ENCODE measurements at places on chromosomes 5 and 9.

DNA sequence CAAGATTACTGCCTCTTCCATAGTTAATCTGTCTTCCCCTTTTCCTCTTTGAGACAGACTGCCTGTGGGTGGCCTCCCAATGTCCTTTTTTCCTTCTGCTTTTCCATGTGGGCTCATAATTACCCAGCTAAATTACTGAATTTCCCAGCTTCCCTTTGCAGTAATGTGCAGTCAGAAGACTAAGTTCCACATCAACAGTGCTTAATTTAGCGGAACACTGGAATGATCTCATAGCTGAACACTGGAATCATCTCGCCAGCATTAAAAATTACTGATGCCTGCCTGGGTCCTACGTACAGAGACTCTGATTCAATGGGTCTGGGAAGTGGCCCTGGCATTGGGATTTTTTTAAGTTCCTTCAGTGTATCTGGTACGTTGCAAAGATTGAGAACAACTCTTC, 84.3 kb downstream of the DNAH5 start:
- no peak for DNase-seq

DNA sequence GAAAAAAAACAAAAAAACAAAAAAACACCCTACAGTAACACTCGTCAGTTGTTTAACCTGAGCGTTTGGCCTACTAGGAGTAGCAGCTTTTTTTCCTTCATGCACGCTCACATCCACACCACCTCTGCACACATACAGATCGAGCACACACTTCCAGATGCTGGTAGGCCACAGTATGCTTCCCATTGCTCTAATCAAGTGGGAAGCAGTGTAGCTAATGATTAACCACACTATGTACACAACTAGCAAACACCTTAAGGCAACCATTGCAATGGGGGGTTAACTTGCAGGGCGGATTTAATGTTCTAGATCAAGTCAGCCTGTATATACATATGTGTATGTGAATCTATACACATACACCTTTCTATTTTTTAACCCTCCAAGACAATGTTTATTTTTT, 65.5 kb upstream of the GLRX start:
- no peak for DNase-seq

DNA sequence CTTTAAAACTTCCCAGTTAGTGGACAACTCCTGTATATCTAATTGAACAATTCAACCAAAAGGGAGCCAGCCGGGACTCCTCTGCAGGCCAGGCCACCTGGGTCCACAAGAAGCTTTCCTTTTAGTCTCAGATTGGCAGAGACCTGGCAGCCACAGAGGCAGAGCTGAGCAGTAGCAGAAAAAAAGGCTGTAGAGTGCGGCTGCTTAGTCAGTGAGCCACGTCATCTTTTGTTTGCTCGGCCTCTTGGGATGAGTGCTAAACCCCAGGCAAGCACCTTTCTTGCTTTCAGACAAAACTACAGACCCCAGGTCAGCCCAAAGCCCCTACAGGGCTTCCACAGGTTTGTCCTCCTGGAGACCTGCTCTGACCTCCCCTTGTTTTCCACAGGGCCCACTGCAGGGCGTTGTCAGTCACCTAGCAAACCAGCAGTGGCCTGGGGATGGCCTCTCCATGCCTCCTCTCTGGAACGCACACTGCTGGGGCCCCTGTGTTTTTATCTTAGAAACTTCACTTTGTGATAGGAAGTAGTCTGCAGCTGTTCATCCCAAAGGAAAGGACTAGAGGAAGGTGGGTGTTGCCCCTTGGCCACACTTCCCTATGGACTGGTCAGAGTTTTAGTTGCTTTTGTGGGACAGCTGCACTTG, 49.9 kb downstream of the SHB start:
- peak; percentile 84 for DNase-seq

DNA sequence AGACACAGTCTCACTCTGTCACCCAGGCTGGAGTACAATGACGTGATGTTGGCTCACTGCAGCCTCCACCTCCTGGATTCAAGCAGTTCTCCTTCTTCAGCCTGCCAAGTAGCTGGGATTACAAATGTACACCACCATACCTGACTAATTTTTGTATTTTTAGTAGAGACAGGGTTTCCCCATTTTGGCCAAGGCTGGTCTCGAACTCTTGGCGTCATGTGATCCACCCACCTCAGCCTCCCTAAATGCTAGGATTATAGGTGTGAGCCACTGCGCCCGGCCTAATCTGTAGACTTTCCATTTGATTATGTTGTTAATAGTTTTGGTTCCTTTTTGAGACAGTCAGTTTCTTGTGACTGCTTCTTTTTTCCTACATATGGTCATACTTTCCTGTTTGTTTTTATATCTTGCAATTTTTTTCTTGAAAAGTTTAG, 31.0 kb downstream of the MTREX start:
- no peak for DNase-seq

- DNase-seq, result peak; percentile 63
These were observed 83.5 kb downstream of the PDE4D start for GRCh38 chr5:59810041-59810440.

GRCh38 chr5:10065428-10066000, 184.2 kb downstream of the ATPSCKMT start:
- no peak for DNase-seq

DNA sequence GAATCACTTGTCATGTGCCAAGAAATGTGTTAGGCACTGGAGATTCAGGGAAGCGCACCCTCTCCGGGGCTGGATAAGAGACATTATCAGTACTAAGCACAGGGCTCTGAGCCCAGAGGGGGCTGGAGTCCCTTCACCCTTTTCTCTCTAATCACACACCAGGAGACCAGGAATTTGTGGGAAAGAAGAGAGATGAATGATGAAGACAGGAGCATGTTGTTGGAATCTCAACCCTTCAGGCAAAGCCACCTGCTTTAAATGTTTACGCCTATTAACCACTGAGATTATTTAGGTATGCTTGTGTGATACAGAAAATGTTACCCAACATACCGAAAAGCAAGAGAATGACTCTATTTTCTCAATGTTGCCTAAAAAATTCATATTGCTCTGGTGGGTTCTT, 119.8 kb downstream of the ENTREP1 start:
- DNase-seq, result peak; percentile 61

- DNase-seq, result no peak
These were observed 50.3 kb downstream of the OTP start for GRCh38 chr5:77588175-77588574.

GRCh38 chr5:167985373-167985772, 306.1 kb upstream of the WWC1 start:
- DNase-seq, result no peak

DNA sequence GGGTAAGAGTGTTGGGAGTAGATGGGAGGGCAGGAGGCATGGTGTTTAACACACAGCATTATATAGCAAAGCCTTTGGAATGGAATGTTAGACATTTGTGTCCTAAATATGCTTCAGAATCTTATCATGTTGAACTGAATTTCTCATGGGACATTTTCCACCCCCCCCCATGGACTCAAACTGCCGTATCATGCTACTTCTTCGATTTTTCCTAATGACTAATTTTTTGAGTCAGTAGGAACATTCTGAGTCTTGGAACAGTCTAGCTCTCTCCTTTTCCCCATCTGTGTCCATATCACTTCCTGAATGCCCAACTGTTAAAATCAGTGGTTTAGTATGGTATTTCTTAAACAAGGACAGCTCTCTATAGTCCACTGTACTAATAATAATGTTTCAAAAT, 380.6 kb downstream of the TLE4 start:
- DNase-seq, result no peak

GRCh38 chr9:110261632-110262031, 5.3 kb upstream of the TXN start:
- no peak for DNase-seq

- no peak for DNase-seq
These were observed 12.0 kb downstream of the URM1 start for GRCh38 chr9:128383007-128383753.

DNA sequence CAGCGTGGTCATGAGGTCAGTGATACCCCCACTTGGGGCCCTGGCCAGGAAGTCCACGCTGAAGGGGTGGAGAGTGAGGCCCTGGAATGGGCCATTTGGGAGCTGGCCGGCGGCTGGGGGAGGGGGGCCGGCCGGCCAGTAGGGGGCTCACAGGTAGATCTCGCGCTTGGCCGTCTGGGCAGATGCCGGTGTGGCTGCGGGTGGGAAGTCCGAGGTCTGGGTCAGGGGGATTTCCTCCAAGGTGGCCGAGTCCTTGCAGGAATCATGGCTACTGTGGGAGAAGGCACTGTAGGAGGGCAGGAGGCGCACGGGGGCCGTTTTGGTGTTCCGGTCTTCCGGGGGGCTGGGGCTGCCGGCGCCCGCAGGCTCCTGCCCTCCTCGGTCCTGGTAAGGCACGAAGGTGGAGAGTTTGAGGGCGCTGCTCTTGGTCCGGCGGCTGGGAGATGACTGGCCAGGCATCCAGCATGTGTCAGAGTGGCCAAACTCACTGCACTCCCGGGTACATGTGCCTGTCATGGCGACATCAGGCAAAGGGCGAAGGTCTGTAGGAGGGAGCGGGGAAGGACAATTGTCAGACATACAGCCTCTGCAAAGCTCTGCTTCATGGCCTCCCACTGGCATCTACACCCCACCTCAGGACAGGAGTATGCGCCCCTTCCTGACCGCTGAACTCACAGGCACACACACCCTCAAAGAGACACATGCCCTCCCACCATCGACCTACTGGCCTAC, 24.1 kb downstream of the PCDH1 start:
- no peak for DNase-seq

GRCh38 chr5:181114844-181115778, 15.9 kb downstream of the OR2V1 start:
- no peak for DNase-seq

- peak; percentile 62 for DNase-seq
These were observed 9.9 kb upstream of the PLEKHG4B start for GRCh38 chr5:82097-82496.

GRCh38 chr9:70540016-70540415, 125.6 kb upstream of the KLF9 start:
- DNase-seq, result no peak

GRCh38 chr5:88515881-88516819, 247.5 kb upstream of the TMEM161B start:
- DNase-seq, result no peak

DNA sequence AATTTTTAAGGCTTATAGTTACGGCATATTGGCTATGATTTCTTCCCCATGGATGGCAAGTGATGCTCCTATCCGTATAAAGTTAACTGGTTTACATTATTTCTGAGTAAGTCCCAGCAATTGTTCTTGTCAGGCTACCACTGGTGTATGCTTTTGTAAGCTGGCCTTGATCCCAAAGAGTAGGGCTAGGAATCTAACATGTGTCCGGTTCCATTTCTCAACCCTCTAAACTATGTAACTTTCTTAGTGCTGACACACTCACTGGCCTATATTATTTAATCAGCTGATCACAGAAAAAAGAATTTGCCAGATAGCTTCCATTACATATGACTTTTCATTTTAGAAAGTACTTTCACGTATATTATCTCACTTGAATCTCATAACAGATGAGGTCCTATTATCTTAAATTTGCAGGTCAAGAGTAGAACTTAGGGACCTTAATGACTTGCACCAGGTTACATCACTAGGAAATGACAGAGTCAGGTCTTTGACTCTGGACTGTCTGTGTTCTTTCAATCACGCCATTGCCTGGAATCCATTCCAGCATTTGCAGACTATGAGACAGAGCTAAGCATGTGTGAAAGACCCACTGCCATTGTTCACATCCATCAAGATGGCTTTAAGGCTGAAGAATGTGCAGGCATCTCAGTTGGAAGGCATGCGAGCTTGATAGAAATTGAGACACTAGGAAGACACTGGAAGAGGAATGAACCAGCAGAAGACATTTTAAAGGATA, 362.9 kb downstream of the ARRDC3 start:
- no peak for DNase-seq

- no peak for DNase-seq
These were observed 146.7 kb downstream of the SV2C start for GRCh38 chr5:76229900-76230299.

- DNase-seq, result no peak
These were observed 246.6 kb downstream of the HSPA4 start for GRCh38 chr5:133298447-133298846.

GRCh38 chr5:96765043-96765442, 42.7 kb downstream of the ERAP1 start:
- DNase-seq, result no peak

DNA sequence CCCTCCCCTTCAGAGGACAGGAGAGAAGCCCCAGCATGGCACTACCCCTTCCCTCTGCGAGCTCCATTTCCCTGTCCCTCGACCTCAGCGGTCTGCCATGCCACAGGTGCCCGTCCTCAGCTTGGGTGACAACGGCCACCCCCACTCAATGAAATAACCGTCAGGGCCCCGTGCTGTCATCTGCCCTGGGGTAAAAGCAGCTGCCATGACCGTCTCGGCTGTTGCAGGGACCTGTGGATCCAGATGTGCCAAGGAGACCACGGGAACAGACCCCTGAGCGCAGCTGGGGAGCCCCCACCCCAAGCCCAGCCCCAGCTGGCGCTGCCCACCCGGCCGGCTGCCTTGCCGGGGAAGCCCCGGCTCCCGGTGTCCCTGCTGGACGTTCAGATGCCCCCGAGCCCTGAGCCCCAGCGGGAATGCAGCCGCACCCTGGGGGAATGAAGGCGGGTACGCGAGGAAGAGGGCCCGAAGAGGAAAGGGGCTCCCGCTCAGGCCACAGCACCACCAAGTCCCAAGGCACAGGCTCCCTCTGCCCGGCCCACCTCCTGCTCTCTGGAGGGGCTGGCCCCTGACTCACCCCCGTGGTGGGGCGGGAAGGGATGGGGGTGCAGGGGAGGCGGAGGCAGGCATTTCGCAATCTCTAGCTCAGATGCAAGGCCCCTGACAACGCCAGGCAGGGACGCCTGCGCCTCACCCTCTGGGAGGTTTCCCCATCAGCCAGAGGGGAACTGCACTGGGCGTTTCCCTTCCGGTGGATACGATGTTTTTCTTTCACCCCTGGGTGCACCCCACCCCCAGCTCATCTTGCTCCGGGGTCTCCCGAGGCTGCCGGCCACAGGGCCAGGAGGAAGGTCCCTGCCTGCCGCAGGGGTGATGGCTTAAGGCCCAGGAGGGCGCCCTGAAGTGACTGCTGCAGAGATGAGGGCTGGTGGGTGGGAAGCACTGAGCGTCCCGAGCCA, 49.2 kb downstream of the NACC2 start:
- DNase-seq, result no peak

DNA sequence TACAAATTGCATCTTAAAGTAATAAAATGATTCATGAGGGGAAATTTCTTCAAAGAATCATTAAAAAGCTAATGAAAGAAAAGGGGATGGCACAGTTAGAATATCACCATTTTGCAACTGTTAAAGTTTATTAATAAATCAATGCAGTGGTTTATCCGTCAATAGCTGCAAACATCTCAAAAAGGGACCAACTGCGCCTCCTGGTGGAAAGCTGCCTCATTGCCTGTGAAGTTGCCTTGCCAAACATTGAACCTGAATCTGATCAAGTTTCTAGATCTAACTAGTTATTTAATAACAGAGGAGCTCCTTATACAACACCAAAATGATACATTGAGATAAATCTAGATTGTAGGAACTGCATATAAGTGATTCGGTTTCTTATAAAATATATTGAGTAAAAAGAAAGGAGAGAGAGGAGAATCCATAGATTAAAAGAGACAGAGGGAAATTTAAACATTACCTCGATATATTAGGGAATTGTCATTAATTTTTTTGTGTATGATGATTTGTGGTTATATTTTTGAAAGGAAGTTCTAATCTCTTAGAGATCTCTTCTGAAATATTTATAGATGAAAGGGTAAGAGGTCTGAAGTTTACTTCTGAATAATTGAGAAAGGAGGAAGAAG, 6.9 kb upstream of the NDUFB6 start:
- peak; percentile 35 for DNase-seq

- no peak for DNase-seq
These were observed 73.3 kb upstream of the IFNK start for GRCh38 chr9:27450752-27451151.

- DNase-seq, result no peak
These were observed 37.1 kb downstream of the FUBP3 start for GRCh38 chr9:130616451-130616850.
